ENCODE measurements at places on chromosomes 7 and 10.

DNA sequence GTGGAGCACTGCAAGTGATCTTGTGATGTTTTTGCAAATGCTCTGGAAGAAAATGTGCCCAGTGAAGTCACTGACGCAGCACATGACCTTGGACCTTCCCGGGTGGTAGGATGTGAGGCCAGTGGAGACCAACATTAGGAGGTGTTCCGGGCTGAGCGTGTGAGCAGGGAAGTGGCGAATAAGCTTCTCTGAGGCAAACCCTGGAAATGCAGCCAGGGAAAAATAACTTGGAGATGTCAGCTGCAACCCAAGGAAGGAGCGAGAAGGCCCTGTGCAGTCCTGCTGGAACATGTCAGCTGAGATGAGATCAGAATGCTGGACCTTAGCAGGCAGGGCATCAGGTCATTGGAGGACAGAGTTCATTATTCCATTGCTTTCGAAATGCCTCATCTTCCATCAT, 18.6 kb upstream of the SDK1 start:
- DNase-seq = no peak

DNA sequence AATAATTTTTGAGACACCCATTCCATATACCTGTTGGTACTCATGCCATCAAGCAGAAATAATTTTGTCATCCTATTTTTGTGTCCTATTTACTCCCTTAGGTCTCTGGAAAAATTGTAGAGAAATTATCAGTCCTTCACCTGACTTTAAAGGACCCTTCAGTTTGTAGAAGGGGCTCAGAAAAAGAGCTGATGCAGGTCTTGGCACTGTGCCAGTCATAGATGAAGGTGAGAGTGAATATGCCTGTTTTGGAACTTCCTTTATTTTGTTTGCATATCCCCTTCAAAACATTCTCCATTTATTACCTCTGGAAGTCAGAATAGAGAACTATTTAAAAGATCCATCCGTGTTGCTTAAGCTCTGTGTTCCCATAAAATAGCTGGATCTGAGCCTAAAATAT, 321.0 kb upstream of the TPK1 start:
- no peak for DNase-seq

DNA sequence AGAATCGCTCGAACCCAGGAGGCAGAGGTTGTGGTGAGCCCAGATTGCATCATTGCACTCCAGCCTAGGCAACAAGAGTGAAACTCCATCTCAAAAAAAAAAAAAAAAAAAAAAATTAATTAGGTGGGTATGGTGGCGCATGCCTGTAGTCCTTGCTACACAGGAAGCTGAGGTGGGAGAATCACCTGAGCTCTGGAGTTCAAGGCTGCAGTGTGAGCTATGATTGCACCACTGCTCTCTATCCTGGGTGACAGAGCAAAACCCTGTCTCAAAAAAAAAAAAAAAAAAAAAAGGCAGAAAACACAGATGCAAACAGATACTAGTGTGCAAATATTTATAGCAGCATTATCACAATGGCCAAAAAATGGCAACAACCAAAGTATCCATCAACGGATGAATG, 134.4 kb downstream of the RGS10 start:
- DNase-seq = no peak

DNA sequence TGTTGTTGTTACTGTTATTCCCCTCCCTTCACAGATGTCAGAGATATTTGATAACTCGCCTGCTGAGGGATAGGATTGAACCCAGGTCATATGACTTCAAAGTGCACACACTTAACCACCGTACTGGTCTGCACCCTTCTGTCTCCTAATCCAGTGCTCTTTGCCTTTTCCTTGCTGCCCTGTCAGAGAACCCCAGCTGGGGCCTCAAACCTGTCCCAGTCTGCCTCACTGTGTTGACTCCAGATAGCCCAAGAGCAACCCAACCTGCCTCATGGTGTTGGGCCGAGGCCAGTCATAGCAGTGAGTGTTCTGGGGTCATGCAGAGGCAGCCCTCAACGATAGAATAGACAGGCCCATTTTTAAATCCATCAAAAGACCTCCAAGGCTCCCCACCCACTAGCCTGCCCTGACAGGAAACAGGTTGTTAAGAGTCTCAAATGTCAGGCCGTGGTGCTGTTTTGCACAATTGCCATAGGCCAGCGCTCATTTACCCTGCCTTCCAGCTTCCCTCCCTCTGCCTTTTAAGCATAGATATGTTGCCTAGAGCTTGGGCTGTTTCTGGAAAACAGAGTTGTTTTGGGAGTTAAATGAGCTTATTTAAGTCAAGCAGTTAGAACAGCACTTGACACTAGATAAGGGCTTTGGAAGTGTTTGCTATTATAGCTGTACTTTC, 37.0 kb upstream of the PDCD4 start:
- DNase-seq = no peak

GRCh38 chr10:110174816-110175215, 32.6 kb upstream of the MXI1 start:
- DNase-seq = no peak

DNA sequence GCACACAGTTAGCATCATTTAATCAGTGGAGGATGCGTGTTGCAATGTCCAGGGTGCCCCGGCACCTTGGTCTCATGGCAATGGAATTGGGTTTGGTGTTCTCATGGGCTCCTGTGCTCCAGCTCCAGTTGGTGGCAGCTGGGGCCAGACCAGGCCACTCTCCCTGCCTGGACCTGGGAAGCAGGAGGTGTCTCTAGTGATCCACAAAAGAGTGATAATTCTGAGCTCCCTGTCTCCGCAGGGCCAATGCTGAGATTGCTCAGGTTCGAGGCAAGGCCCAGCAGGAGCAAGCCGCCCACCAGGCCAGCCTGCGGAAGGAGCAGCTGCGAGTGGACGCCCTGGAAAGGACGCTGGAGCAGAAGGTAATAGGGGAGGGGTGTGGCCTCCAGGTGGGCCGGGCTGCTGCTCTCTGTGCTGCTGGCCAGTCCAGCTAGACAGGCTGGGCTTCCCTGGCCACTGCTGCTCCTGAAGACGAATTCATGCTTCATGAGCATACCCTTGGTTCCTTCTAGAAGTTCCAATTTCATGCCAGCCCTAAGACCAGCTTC, 21.7 kb upstream of the BTBD16 start:
- DNase-seq = no peak

GRCh38 chr10:124563320-124564040, 101.9 kb downstream of the LHPP start:
- no peak for DNase-seq

DNA sequence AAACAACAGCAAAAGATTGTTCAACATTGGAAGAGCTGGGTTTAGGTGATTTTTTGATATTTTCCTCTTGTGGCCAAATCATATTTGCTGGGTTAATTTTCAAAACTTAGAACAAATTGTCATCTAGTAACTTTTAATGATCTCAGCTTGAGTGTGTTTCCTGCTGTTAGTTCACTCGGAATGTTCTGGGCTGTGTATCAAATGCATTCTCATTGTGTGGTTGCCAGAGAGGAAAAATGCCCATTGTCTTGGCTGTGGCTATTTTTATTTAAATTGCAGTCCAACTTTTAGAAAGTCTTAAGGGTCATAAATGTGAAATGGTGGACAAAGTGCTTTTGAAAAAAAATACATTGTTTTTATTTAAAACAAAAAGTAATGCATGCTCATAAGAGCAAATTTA, 542.0 kb downstream of the TNS3 start:
- no peak for DNase-seq

- no peak for DNase-seq
Observed at GRCh38 chr10:87661861-87662785, 2.4 kb downstream of the PAPSS2 start.

DNA sequence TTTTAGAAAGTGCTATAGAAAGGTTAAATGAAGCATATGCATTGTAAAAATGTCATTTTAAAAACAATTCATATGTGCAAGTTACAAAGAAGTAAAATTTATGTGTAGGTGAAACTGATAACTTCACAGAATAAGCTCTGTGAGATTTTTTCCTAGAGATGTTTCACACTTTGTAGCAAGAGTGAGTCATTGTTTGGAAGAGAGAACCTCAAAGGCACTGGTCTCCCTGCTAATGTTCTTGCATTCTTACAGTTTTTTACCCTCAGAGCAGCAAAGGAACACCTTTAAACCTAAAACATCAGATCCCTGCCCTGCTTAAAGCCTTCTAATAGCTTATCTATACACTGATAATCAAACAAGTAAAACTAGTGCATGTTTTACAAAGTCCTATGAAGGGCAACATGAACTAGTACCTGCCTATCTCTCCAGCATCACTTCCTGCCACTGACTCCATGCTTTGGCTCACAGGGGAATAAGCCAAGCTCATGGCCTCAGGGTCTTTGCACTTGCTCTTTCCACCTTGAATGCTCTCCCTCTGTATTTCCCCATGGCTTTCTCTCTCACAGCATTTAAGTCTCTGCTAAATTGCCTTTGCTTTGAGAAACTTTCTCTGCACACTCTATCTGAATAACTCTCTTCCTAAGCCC, 997.0 kb downstream of the GATA3 start:
- no peak for DNase-seq

Data from kidney epithelial cell (primary cell).